ENCODE measurements at places on chromosomes 6 and 20. TPM values are rescaled to one million over a fixed set of nuclear protein-coding genes. Genes with fewer than 3 reads are reported as not detected.

SYNDIG1 gene
- 0.19 TPM for total RNA-seq

PRDM13 gene
- total RNA-seq, result not detected

GRCh38 chr6:90148867-90149266 is 147.8 kb downstream of the BACH2 start:
- H3K4me1 ChIP-seq, result no peaks in the 10 kb centered on the region
- no peak overlapping the region for H3K4me3 ChIP-seq
- no peak for DNase-seq
- H3K36me3 ChIP-seq, result no peaks in the 10 kb centered on the region

MUC21 gene
- not detected for total RNA-seq

DNA sequence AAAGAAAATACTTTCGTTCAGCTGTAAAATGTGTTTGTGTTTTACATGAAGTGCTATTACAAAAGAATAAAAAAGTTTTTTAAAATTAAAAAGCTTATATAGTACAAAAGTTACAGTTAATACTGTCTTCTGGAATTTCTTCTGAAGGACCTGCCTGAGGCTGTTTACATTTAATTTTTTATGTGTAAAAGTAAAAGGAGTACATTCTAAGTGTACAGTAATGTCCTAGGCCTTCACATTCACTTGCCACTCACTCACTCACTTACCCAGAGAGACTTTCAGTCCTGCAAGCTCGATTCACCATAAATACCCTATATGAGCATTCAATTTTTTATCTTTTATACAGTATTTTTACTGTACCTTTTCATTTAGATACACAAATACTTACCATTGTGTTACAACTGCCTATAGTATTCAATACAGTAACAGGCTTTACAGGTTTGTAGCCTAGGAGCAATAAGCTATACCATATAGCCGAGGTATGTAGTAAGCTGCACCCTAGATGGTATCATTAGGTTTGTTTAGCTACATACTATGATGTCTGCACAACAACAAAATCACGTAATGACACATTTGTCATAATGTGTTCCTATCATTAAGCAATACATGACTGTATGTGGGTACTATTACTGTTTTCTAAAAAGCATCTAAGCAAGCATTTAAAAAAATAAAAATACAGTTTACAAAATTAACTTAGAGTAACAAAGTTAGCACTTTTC is 33.0 kb downstream of the RNF146 start:
- no peak overlapping the region for H3K27ac ChIP-seq
- no peak overlapping the region for H3K4me3 ChIP-seq
- H3K27me3 ChIP-seq, result no peaks in the 10 kb centered on the region
- H3K36me3 ChIP-seq, result no peaks in the 10 kb centered on the region
- DNase-seq, result no peak

VSX1 gene
- not detected for total RNA-seq

ABHD16B gene
- not detected for total RNA-seq

DNA sequence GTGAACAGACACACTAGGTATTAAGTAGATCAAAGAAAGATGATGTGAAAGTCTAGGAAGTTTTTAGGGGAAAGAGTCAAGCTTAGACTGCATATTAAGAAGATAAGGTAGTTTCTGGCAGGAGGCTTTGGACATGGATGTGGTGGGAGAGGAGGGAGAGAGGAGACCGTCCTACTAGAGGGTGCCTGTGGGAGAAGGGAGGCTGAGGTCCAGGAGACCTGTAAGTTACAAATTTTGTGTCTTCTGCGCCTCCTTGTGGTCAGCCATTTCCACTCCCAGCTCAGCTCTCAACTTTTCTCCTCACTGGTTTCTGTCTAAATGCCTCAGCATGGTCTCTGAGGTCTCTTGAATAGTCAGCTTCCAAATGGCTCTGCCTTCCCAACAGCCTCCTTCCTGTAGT is 193.5 kb downstream of the UNC5CL start:
- no peaks in the 10 kb centered on the region for H3K36me3 ChIP-seq
- H3K27me3 ChIP-seq, result no peaks in the 10 kb centered on the region
- no peak overlapping the region for H3K4me3 ChIP-seq
- peak; percentile 40 for DNase-seq
- no peak overlapping the region for H3K27ac ChIP-seq
- H3K4me1 ChIP-seq, result no peaks in the 10 kb centered on the region

STX11 gene
- total RNA-seq, result 0.59 TPM

GINM1 gene
- total RNA-seq, result 42.8 TPM

DNA sequence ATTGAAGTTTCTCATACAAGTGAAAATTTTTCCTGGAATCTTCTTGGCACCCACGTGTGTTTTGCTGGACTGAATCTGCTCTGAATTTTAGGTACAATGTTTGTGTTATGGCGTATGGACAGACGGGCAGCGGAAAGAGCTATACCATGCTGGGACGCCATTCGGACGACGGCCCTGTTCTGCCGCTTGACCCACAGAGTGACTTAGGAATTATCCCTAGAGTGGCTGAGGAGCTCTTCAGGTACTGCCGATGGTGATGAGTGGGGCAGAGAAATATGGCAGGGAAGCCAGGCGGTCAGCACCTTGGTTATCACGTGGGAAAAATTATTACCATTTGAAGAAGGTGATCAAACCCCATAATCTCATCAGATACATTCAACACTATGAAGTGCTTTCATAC is 36.3 kb downstream of the KIF25 start:
- no peaks in the 10 kb centered on the region for H3K27me3 ChIP-seq
- peaks cover 6% of the 10 kb centered on the region for H3K4me1 ChIP-seq
- H3K27ac ChIP-seq, result no peak overlapping the region
- H3K36me3 ChIP-seq, result no peaks in the 10 kb centered on the region
- no peak for DNase-seq

RAET1L gene
- total RNA-seq, result 0.24 TPM

Measured in colonic mucosa (tissue), 4 donors.